Stimulated activated CD8-positive, alpha-beta memory T cell treated with anti-CD3 and anti-CD28 coated beads, Interleukin-15, amount 100 ng/mL, for 4 hours (primary cell): ENCODE measurements at places on chromosomes 5 and 9.

DNA sequence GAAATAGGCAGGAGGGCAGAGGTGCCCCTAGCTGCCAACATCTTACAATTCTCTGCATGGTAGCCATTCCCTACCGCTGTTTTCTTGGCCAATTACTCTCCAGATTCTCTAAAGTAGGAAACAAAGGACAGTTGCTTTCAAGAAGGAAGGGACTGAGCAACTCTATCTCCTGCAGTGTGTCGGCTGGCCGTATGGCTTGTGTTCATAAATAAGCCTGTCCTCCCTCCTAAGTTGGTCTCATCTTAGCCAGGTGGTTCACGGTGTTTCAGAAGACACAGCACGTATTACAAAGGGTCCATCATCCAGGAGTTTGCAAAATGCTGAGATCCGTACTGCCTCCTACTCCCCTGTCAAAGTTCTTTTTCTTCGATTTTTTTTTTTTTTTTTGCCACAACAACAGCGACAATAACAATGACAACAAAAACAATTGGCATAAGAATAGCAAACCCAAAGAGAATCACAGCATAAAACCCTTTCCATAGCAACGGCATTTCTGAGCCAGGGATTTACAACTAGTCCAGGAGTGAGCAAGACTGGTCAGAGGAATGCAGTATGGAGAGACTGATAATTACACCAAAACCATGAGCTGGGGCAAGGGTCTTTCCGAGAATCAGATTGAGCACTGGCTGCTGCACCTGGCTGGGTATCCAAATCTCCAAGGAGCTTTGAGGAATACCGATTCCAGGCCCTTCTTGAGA is 212.8 kb downstream of the SLIT3 start:
- no peak for DNase-seq

DNA sequence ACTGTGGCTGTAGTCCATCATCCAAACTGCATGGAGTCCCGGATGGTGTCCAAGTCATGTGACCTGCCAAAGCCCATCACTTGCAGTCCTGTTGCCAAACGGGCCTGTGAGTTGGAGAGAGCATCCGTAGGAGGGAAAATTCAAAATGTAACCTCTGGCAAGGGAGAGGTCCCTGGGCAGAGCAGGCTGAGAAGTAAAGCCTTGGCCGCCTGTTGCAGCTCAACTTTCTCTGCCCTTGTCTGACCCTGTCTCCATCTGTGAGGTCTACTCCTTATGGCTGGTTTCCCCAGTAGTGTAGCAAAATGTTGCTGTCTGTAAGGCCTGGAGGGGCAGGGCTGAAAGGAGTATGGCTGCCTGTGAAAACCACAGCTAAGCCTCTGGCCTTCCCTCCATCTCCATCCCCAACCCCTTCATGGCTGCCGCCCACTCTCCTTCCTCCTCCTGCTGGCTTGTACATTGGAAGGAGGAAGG is 163.5 kb downstream of the SEMA6A start:
- no peak for DNase-seq

GRCh38 chr5:68148096-68148495 is 67.5 kb upstream of the PIK3R1 start:
- DNase-seq = no peak

- DNase-seq = no peak
Observed at GRCh38 chr5:159891371-159891770, 24.9 kb upstream of the ADRA1B start.

DNA sequence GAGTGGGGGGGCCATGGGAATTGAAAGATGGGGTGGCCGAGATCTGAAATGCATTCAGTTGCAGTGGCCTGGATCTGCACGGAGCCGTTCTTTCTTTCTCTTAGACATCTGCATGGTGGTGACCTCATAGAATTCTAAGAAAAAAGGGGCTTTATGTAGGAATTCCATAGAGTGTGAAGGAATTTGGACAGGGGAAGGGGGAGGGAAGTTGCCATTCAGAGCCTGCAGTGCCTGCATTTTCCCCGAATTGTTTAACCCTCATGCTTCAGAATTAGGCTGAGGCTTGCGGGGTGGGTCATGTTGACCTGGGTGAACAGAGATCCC is 4.9 kb downstream of the NEK6 start:
- no peak for DNase-seq

DNA sequence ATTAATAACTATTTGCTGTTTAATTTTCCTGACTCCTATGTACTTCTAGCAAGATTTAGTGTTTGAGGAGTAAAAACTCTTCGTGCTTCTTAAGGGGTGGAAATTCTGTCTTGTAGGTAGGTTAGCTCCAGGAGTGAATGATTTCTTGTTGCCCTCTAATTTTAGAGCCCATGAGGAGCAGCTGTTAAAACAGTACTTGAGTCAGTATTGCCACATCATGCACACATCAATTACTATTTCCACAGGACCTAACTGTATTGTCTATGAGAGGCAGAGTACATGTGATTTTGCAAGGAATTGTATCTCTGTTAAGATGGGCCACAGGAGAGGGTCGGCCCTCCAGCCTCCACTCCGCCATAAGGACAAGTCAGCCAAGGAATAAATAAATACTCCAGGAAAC is 91.2 kb downstream of the PDZD2 start:
- no peak for DNase-seq

DNA sequence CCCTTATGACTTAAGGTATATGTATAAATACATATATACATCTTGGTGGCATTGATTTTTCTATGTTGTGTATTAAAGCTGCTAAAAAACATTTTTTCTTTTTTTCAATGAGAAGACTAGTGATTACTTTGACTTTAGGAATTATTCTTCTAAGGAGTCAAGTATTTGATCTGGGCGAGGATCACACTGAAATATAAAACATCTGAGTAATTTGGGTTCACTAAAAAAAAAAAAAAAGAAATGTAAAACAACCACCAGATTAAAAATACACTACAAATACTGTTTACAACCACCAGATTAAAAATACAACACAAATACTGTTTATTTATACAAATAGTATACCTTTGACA is 9.0 kb downstream of the UBAP1 start:
- DNase-seq = no peak
